ENCODE measurements at places on chromosomes 2 and 18.
A peak's percentile ranks its signal among the peaks of the same experiment; 100 is the strongest.

DNA sequence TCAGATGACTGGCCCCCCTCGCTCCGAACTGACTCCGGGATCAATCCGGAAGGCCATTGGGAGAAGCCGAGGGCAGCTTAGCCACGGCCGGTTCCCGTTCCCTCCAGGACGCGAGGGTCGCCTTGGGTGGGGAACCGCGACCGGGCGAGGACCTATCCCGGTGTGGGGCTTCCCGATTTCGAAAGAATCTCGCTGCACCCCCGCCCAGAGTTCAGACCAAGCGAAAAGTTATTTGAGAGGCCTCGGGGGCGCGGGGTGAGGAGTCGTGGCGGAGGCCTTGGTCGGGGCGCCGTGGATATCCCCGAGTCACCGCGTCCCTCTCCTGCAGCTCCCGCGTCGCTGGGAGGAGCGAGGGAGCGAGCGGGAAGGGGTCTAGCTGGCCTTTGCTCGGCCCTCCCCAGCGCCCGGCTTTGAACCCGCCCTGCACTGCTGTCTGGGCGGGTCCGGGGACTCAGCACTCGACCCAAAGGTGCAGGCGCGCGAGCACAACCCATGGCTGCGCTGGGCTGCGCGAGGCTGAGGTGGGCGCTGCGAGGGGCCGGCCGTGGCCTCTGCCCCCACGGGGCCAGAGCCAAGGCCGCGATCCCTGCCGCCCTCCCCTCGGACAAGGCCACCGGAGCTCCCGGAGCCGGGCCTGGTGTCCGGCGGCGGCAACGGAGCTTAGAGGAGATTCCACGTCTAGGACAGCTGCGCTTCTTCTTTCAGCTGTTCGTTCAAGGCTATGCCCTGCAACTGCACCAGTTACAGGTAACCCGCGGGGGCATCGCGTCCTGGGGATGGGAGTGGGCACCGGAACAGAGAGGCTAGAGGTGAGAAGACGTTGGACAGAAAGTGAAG lies at the start of gene CYP27A1:
CYP27A1 (plus strand) TSS at position 457 of the 837 bp plus-strand sequence; CDS start at position 493, 36 bp downstream.
- no peak for DNase-seq

- no peak for DNase-seq
Observed at GRCh38 chr2:38797250-38797676, 19.3 kb downstream of the GEMIN6 start.

DNA sequence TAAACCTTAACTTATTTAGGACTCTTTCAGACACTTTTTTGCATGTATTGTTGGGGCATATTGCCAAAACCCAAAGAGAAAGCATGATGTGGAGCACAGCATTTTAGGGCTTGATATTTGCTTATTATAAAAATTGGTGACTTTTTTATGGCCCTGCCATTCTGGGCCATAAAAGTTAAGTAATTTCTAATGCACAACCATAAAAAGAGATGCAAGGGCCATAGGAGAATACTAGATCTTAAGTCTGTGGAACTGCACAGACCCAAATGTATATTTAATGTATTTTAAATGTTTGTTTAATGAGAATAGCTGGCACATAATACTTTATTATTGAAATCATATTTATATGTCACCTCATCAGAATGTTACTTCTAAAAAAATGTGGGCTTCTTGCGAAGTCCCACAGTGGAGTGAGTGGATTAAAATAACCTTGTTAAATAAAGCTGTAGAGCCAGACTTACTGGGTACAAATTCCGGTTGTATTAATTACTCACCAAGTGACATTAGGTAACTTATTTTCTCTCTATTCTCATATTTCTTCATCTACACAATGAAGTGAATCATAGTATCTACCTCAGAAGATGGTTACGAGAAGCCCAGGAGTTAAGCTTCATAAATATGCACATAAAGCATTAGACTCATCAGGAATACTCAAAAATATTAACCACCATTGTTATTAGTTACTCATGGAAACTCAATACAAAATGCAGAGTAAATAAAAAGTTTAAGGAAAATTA lies 52.2 kb downstream of the HNMT start:
- DNase-seq, result no peak

- DNase-seq, result no peak
Observed at GRCh38 chr2:226581661-226582060, 218.0 kb downstream of the IRS1 start.

DNA sequence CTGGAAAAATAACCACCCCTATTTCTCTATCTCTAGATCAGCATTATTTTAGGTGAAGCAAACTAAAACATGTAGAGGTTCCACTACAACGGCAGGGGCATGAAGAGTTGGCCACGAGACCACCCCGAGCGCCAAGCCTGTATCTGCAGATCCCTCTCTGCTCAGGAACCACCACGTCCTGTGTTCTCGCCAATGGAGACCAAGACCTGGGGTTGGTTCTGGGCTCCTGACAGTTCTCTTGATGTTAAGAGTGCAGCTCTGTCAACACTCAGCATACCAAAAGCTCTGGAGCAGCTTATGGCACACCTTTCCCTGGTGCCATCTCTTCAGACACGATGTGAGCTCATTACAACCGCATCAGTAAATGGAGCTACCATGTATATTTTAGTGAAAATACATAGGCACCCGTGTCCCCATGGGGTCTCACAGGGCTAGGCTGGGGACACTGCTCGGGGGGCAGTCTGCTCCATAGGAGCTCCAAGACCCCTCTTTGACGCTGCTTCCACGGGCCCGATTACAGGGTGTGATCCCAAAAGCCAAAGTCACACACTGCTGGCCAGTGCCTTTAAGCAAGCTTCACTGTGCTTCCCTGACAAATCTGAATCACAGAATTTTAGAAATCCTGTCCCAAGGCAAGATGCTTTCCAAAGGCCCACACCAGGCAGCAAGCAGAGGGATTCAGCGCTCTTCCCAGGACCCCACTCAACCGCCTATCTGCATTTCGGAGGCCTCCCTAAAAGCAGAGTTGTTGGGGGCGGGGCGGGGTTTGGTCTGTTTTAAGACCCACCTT lies 72.2 kb downstream of the EMILIN2 start:
- no peak for DNase-seq

- DNase-seq, result no peak
Observed at GRCh38 chr2:207093234-207093633, 72.5 kb downstream of the KLF7 start.

GRCh38 chr2:218878486-218878885 lies 2.2 kb upstream of the WNT10A start:
- DNase-seq, result no peak

DNA sequence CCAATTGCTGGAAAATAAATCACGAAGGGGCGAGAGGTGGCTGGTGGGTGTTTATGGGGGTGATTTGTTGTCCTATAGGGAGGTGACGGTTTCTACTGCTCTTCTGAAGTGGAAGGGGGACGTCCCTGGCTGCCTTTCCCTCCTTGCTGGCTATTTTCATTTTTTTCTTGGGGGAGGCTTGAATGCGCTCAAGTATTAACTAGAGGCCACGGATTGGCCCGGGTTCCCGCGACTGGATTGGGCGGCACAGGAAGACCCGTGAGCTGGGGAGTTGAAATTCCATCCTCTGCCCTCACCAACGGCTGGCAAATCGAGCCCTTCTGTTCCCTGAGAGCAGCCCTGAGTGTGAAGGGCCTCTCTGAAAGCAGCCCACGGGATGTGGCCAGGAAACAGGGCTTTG lies 176.5 kb upstream of the SPRED2 start:
- DNase-seq, result no peak

GRCh38 chr2:236765478-236765877 lies 195.9 kb downstream of the ACKR3 start:
- no peak for DNase-seq

- DNase-seq, result no peak
Observed at GRCh38 chr2:9944330-9944758, 7.1 kb upstream of the GRHL1 start.

DNA sequence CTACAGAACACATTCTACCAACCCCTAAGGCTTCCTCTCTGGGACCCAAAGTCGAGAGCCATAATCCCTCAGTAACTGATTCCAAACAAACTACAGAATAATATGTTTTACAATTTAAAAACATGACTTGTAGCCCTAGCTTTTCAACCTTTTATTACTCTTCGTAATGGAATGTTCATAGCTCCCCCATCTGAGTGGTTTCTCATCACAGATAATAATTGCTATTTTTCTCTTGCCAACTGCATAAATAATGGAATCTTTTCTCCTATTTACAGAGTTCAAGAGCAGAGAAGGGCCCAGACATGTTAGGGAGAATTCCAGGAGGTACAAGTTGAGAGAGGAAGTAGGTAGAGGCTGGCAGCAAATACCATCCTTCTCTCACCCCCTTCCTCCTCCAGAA lies 59.9 kb upstream of the CERS6 start:
- no peak for DNase-seq

- no peak for DNase-seq
Observed at GRCh38 chr18:51168026-51168742, 29.3 kb downstream of the MEX3C start.

DNA sequence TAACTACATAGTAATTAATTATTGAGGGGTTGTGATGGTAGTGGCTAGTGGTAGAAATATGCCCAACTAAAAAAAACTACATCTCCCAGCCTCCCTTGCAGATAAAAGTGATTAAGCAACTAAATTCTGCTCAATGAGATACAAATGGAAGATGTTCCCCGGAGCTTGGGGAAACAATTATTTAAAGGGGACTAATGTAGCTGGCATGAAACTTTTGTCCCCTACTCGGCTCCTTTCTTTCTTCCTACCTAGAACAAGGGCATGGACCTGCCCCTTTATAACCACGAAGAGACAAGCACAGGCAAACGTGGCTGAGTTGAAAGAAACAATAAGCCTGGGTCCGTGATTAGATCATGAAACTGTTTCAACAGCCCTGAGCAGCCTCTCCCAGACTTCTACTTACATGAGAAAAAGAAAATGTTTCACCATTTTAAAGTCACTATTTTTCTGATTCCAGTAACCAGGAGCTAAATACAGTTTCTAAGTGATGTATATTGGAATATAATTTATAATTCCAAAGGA lies 236.9 kb downstream of the SCG2 start:
- no peak for DNase-seq

- no peak for DNase-seq
Observed at GRCh38 chr2:228793116-228793515, 478.0 kb downstream of the PID1 start.

DNA sequence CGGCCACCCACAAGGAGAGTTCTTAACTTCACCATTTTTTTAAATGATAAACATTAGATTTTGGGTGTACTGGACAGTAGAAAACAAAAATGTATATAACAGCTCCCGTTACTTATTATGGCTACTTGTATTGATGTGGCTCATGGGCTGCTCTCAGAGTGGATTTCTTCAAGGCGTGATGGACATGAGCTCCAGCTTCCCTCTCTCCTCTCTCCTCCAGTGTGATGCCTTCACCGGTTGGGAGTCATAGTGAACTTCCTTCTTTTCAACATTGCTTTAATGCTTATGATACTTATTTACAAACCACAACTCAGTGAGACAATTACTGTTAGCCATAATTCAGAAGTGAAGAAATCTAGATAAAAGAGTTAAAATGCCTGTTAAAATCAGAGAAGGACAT lies 515.2 kb downstream of the RNF144A start:
- DNase-seq, result no peak

- no peak for DNase-seq
Observed at GRCh38 chr2:120511536-120511935, 165.6 kb downstream of the INHBB start.

DNA sequence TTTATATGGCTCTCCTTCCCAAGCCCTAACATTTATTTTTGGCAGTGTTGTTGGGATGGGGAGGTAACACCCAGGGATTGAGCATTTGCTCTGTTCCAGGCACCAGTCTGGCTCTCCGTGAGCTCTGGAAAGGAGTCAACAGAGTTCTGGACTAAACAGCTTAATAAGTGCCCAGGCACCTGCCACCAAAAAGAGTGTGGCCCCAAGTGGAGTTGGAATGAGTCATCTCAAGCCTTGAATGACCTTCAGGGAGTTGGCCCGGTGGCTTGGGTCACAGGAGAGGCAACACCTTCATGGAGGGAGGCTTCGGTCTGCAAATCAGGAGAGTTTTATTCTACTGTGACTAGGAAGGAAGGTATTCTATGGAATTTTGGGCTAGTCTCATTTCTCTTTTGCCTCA lies 203.2 kb downstream of the DLGAP1 start:
- DNase-seq, result no peak

- DNase-seq, result no peak
Observed at GRCh38 chr2:38290332-38290731, 86.7 kb downstream of the ATL2 start.

DNA sequence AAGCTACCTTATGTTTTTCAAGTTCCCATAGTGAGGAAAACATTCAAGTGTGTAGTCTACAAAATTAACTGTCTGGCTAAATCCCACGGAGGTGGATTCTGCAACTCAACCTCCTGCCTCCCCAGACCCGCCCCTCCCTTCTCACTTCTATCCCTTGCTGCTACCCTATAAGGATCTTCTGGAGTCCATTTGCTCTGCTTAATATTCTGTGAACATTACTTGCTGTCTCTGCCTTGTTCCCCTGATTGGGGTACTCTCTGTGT lies 163.2 kb downstream of the KCNE4 start:
- no peak for DNase-seq

DNA sequence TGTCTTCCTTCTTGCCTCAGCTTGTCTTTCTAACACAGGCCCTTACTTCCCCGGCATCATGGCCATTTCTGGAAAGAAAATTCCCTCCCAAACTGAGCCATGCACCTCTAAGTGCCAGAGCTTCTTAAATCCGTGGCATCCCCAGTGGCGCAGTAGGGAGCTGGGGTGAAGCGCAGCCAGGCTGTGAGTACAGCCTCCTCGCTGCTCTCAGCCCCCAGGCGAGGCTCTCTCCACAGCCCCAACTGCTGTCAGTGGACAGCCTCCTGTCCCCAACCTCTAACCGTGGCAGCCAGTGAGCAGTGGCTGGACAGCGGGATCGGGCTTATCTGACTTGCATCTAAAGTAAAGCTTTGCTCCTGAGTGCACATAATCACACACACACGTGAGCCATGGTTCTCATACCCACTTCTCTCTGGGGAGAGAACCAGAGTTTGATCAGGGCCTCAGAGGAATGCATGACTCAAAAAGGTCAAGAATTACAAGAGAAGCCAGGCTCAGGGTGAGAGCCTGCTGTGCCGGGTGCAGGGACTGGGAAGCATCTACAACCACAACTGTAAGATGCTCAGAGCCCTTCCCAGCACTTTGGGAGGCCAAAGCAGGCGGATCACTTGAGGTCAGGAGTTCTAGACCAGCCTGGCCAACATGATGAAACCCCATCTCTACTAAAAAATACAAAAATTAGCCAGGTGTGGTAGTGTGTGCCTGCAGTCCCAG lies 50.7 kb downstream of the SFXN5 start:
- DNase-seq, result peak; percentile 41

DNA sequence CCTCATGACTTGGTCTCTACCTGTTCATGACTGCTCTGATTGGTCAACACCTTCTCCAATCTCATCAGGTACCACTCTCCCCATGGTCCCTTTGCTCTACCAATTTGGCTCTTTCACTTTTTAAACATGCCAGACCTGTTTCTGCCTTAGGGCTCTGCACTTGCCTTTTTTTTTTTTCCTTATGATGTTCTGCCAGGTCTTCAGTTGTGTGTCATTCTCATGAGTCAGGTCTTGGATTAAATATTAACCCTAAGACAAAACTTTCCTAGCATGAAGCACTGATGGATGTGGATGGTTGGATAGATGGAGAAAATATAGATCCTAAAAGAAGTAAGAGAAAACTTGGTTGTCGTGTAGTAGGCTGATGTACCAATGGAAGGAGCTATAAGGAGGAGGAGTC lies 219.3 kb downstream of the TTC32 start:
- DNase-seq, result no peak
